ENCODE measurements at places on chromosomes 3 and 15. TPM values are rescaled to one million over a fixed set of nuclear protein-coding genes. Genes with fewer than 3 reads are reported as not detected.

The CHST2 gene
- total RNA-seq: 11.9 TPM

The FES gene
- 15.4 TPM for total RNA-seq

The OR5AC2 gene
- not detected for total RNA-seq

The SMAD6 gene
- 25.5 TPM for total RNA-seq

The C3orf70 gene
- total RNA-seq: 1.5 TPM

The INSYN1 gene
- 0.23 TPM for total RNA-seq

The TMCO5A gene
- not detected for total RNA-seq

The GP5 gene
- total RNA-seq: 0.14 TPM

The CRYBG3 gene
- total RNA-seq: 46.2 TPM
